Left colon (tissue), 2 donors: ENCODE measurements at places on chromosomes 3 and 15. TPM values are rescaled to one million over a fixed set of nuclear protein-coding genes. Genes with fewer than 3 reads are reported as not detected.

GRCh38 chr3:107594870-107595269 lies 72.1 kb downstream of the BBX start:
- no peak for DNase-seq

DNA sequence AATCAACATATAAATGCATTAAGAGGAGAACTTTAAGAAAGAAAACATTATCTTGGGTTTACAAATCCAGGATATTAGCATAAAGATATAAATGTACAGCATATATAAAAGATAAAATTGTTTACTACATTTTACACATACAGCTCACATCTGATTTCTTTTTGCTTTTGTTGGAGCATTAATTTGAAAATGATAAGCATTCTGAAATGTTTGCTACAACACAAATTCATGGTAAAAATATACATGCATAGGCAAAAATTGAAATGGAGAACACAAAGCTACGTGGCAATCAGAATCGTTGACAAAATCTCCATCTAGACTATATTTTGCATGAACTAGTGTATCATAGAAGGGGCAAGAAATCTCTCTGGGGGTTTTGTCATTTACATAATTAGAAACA lies 159.1 kb downstream of the TIGIT start:
- no peak for DNase-seq

GRCh38 chr15:44537735-44538240 lies 841 bp downstream of the EIF3J start:
- DNase-seq: no peak

DNA sequence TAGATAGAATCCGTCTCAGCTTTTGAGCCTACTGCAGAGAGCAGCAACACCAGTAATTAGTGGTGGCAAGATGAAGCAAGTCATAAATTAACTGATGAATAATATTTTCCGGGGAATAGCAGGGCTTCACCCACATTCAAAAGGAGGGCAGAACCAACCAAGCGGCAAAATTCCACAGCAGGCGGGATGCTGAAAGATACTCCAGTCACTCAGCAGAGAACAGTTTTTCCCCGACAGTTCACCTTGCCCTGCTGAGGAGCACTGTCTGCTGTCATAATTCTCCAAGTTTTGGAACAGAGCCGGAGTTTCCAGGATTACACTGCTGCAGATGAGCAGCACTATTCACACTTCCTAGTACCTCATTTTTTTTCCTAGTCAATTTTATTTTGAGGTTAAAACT lies 274.7 kb downstream of the CD47 start:
- no peak for DNase-seq

The CFAP100 gene
- total RNA-seq: not detected

The CCR8 gene
- total RNA-seq: not detected

The GP9 gene
- total RNA-seq: 0.55 TPM

The DNAH12 gene
- total RNA-seq: 0.09 TPM
